ENCODE measurements at places on chromosomes 5 and 9. TPM values are rescaled to one million over a fixed set of nuclear protein-coding genes. Genes with fewer than 3 reads are reported as not detected.

GRCh38 chr5:142888469-142889085, 118.4 kb downstream of the ARHGAP26 start:
- peaks cover 11% of the 10 kb centered on the region for H3K4me1 ChIP-seq
- H3K27ac ChIP-seq: no peak overlapping the region
- DNase-seq: peak; percentile 74
- H3K4me3 ChIP-seq: no peak overlapping the region
- H3K36me3 ChIP-seq: no peaks in the 10 kb centered on the region

DNA sequence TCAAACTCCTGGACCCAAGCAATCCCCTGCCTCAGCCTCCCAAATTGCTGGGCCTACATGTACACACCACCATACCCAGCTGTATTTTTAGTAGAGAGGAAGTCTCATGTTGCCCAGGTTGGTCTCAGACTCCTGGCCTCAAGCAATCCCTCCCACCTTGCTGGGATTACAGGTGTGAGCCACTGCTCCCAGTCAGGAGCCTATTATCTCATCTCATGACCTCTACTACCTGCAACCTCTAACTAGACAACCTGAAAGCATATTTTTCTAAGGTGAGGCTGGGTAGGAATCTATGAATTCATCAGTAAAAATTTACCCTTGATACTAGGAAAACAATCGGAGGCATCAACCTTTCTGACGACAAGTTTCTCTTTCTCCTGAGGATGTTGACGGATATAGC, 10.0 kb downstream of the FAM13B start:
- no peaks in the 10 kb centered on the region for H3K27me3 ChIP-seq
- H3K4me1 ChIP-seq: no peaks in the 10 kb centered on the region
- H3K36me3 ChIP-seq: peaks cover 20% of the 10 kb centered on the region
- H3K4me3 ChIP-seq: no peak overlapping the region
- no peak for DNase-seq

DNA sequence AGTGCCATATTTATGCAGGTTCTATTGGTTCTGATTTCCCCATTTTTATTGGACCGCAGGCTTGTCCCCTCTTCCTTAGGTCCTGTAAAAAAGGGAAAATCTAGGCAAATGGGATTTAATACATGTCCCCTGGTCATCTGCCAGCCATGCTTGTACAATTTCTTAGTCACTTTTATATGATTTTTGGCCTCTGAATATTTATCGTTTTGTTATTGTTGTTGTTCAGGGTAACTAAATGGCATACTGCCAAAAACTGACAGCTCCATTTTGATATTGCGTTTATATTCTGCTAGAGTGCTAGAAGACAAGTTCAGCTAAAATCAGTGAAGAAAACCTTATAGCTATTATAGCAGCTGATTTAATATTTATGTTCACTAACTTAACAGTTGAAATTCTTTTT, 770.2 kb upstream of the FAM174A start:
- no peak overlapping the region for H3K4me3 ChIP-seq
- peak; percentile 26 for DNase-seq
- H3K27me3 ChIP-seq: no peaks in the 10 kb centered on the region

DNA sequence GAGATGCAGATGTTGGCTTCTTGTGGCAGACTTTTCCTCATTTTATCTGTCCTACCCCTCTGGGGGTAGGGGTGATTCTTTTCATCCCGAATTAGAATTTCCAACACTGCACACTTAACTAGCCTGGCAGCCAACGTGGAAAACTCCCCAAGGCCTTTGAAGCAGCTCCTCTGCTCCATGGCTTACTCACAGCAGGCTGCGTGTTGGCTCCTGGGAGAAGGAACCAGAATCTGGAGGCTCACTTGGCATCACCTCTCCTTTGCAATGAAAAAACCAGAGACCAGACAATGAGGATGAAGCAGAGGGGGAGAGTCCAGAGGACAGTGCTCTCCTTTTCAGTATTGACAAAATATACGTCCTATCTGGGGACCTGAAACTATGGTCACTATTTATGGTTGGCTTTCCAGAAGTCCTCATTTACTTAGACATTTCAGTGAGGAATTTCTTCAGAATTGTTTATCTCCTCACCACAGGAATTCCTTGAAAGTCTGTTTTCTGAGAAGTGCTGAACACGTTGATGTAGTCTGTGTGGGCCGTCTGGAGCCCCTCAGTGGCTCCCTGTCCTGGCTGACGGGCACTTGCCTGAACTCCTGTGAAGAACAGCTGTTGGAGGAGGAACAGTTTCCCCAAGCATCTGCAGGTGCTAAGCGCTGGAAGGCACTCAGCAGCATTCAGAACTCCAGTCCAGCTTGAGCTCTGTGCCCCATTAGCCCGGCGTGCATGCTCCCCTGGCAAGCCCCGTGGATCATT, 231.3 kb downstream of the RFK start:
- no peak overlapping the region for H3K27ac ChIP-seq
- no peaks in the 10 kb centered on the region for H3K27me3 ChIP-seq
- H3K36me3 ChIP-seq: no peaks in the 10 kb centered on the region
- H3K4me3 ChIP-seq: no peak overlapping the region

IFNA13 gene
- total RNA-seq: not detected
